ENCODE measurements at places on chromosomes 16 and 17. TPM values are rescaled to one million over a fixed set of nuclear protein-coding genes. Genes with fewer than 3 reads are reported as not detected.

MILR1 gene
- 16.4 TPM for total RNA-seq

TMC8 gene
- total RNA-seq: not detected

KRT39 gene
- 0.11 TPM for total RNA-seq

ADAP2 gene
- 3.0 TPM for total RNA-seq

NOL3 gene
- total RNA-seq: 10.4 TPM

SLFN14 gene
- total RNA-seq: not detected

CLEC10A gene
- total RNA-seq: not detected

AANAT gene
- total RNA-seq: not detected

KCNJ18 gene
- total RNA-seq: not detected

GPR179 gene
- total RNA-seq: under 0.01 TPM

MVD gene
- total RNA-seq: 246 TPM

DPEP1 gene
- not detected for total RNA-seq

CD300H gene
- not detected for total RNA-seq

ATXN2L gene
- total RNA-seq: 67.1 TPM
